ENCODE measurements at places on chromosomes 16 and 17. TPM values are rescaled to one million over a fixed set of nuclear protein-coding genes. Genes with fewer than 3 reads are reported as not detected.

The SPEM1 gene
- total RNA-seq = not detected

GRCh38 chr16:55489956-55490265 is 10.9 kb downstream of the MMP2 start:
- no peak overlapping the region for H3K4me3 ChIP-seq
- H3K36me3 ChIP-seq = no peaks in the 10 kb centered on the region
- H3K4me1 ChIP-seq = no peaks in the 10 kb centered on the region

- DNase-seq = no peak
- no peak overlapping the region for H3K27ac ChIP-seq
- H3K36me3 ChIP-seq = no peaks in the 10 kb centered on the region
- no peaks in the 10 kb centered on the region for H3K27me3 ChIP-seq
- no peaks in the 10 kb centered on the region for H3K4me1 ChIP-seq
- no peak overlapping the region for H3K4me3 ChIP-seq
Observed at GRCh38 chr17:15955793-15956541, 11.0 kb downstream of the ADORA2B start.

- no peak overlapping the region for H3K4me3 ChIP-seq
- H3K27me3 ChIP-seq = no peaks in the 10 kb centered on the region
- H3K4me1 ChIP-seq = no peaks in the 10 kb centered on the region
Observed at GRCh38 chr17:81200695-81201580, 21.8 kb downstream of the CEP131 start.

GRCh38 chr16:53598511-53599275 is 95.7 kb upstream of the AKTIP start:
- no peaks in the 10 kb centered on the region for H3K4me1 ChIP-seq
- H3K36me3 ChIP-seq = no peaks in the 10 kb centered on the region
- no peaks in the 10 kb centered on the region for H3K27me3 ChIP-seq
- no peak for DNase-seq
